Activated CD8-positive, alpha-beta T cell treated with anti-CD3 and anti-CD28 coated beads, Interleukin-2, amount 10 ng/mL, durations not matched to agents 7 days and 5 days (primary cell): ENCODE measurements at places on chromosomes 1 and 21. TPM values are rescaled to one million over a fixed set of nuclear protein-coding genes. Genes with fewer than 3 reads are reported as not detected.

SPSB1 gene
- 1.1 TPM for total RNA-seq

NEGR1 gene
- total RNA-seq = not detected

C1orf53 gene
- 0.97 TPM for total RNA-seq

GPR37L1 gene
- total RNA-seq = not detected

DEDD gene
- 34.5 TPM for total RNA-seq
